Naive thymus-derived CD4-positive, alpha-beta T cell (primary cell): ENCODE measurements at places on chromosomes 1 and 21. TPM values are rescaled to one million over a fixed set of nuclear protein-coding genes. Genes with fewer than 3 reads are reported as not detected.

- no peak for DNase-seq
Measured at GRCh38 chr1:8284127-8284526, 33.8 kb upstream of the SLC45A1 start.

- DNase-seq: no peak
Measured at GRCh38 chr1:3261969-3262579, 192.4 kb upstream of the ARHGEF16 start.

DNA sequence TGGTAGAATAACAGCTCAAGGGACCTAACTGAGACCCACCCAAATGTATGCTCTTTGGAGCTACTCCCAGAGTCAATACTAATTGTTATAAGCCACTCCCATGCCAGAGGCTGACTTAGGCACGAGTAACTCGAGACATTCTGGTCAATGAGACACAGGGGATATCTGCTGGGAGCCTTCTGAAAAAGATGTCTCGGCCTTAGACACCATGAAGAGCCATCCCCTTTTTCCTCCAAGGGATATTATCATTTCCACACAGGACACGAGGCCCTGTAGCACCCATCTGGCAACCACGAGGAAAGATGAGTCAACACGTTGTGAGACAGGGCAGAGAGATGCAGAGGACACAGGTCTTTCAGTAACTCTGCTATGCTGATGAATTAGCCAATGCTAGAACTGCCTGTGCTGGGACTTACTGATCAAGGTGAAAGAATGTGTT, 30.7 kb downstream of the ITPKB start:
- DNase-seq: no peak

GRCh38 chr21:36463991-36464390, 15.9 kb downstream of the CLDN14 start:
- DNase-seq: no peak

GRCh38 chr1:31936981-31937299, 1.2 kb downstream of the PTP4A2 start:
- no peak for DNase-seq

- no peak for DNase-seq
Measured at GRCh38 chr1:160748181-160748877, 9.3 kb downstream of the SLAMF7 start.

DNA sequence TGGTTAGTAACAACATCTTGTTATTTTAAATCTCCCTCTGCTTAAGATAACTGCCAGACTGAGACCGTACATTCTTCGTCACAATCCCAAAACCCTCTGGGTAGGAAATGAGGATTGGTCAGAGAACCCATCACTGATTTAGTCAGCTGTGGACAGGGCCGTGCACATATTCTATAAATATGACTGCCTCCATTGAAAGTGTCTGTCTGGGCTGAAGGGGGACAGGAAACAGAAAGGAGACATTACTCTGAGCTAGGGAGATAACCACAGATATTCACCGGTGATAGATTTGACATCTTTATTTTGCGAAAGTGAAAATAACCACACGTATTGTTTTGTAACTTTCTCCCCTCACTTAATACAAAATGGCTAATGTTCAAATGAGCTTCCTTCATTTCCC, 36.9 kb upstream of the ST6GALNAC5 start:
- DNase-seq: no peak

Gene TSPAN1
- total RNA-seq: not detected

Gene ATP1A4
- total RNA-seq: 0.71 TPM

Gene EFNA1
- 6.9 TPM for total RNA-seq

Gene TCHH
- not detected for total RNA-seq

Gene ZYG11B
- 17.3 TPM for total RNA-seq
